Mesenchymal stem cell (in vitro differentiated cells and primary cell): ENCODE measurements at places on chromosomes 16 and 17.

GRCh38 chr16:667780-668518, at the start of gene RHOT2:
Gene RHOT2, plus strand, starts transcription at chr16:668132. Its CDS starts 68 bp downstream, at chr16:668200.
- peak; percentile 88 for DNase-seq

- DNase-seq = peak; percentile 22
Observed at GRCh38 chr17:9615486-9615885, 29.8 kb upstream of the USP43 start.

- DNase-seq = no peak
Observed at GRCh38 chr17:82890926-82891678, 51.3 kb upstream of the ZNF750 start.

GRCh38 chr17:49730785-49731434, 23.1 kb upstream of the SLC35B1 start:
- no peak for DNase-seq

DNA sequence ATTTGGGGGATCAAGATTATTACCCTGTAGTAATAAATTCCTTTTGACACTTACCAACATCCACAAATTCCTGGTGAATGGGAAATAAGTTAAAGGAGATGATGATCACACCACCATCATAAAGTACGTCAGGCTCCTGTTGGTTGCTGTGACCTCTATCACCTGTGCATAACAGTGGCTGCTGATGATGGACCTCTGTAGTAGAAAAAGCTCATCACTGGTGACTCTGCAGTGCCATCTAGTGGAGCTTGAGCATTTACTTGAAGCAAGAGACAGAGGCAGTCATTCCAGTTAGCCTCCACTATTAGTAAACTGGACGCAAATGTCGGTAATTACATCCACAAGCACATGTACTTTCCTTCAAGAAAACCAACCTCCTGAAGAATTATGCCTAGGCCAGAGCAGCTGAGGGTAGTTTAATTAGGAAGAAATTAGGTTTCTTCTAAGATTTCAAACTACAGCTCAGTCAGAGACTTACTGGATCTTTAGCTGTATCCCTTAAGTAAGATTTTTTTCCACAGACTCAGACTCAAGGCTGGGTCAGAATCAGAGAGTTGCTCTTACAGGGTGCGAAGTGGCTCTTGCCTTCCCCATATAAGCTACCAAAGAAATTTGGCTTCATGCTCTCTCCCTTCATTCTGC, 39.3 kb downstream of the CYB561 start:
- DNase-seq = peak; percentile 91

DNA sequence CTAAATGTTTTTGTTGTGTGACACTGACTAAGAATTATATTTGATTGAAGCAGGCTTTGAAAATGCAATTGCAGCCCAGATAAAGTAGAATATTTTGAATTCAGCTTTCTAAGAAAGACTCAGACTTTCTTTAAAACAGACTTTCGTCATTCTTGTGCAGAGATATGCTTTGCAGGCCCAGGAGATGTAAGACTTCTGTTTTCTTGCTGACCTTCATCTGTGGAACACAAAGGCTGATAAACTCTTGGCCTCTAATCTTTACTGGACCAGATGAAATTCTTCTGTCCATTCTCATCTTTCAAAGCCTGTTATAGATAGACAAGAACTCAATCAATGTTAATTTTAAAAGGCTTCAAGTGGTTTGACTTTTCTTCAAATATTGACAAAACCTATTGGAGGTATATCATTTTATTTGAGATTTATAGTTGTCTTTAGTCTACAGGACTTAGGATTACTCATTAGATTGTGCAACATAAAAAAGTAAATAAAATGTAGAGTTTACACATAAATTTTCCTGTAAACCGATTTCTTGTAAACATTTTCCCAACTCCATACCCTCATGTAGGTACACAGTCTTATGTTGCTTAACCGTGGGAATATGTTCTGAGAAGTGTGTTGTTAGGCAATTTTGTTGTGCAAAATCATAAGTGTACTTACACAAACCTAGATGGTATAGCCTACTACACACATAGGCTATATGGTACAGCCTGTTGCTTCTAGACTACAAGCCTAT, 94.2 kb downstream of the MAP2K4 start:
- DNase-seq = peak; percentile 71

GRCh38 chr16:79127766-79128165, 472.8 kb downstream of the MAF start:
- no peak for DNase-seq

GRCh38 chr16:75377729-75378386, 55.4 kb downstream of the CFDP1 start:
- peak; percentile 97 for DNase-seq

DNA sequence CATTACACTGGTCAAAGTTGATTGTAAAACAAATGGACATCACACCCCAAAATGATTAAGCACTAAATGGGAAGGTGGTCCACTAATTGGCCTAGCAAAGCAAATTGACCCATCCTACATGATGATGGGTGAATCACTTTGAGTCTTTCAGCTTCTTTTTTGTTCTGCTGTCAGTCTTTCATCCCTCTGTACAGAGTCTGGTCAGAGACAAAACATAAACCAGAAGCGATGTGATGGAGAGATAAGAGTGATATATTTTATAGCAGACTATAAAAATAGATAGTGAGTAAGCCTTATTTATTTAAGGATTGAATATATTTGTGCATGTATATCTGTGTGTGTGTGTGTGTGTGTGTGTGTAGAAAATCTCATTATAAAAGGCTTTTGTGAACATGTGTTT, 618.4 kb upstream of the SOX9 start:
- DNase-seq = peak; percentile 38

GRCh38 chr17:66412857-66413558, 110.6 kb downstream of the PRKCA start:
- DNase-seq = no peak

GRCh38 chr16:85873153-85873552, 25.8 kb upstream of the IRF8 start:
- no peak for DNase-seq

GRCh38 chr17:49576088-49576916, 631 bp downstream of the NXPH3 start:
- peak; percentile 40 for DNase-seq

GRCh38 chr16:68091380-68092261, 6.5 kb downstream of the NFATC3 start:
- DNase-seq = peak; percentile 41

DNA sequence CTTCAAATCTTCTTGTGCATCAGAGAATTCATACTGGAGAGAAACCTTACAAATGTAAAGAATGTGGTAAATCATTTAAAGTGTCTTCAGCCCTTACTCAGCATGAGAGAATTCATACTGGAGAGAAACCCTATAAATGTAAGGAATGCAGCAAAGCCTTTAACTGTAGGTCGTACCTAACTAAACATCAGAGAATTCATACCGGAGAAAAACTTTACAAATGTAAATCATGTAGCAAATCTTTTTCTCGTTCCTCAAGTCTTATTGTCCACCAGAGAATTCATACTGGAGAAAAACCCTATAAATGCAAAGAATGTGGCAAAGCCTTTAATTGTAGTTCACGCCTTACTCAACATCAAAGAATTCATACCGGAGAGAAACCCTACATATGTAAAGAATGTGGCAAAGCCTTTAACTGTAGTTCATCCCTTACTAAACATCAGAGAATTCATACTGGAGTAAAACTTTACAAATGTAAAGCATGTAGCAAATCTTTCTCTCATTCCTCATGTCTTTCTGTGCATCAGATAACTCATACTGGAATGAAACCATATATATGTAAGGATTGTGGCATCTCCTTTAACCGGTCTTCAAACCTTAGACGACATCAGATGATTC, 118.5 kb upstream of the ZNF267 start:
- DNase-seq = peak; percentile 4

- peak; percentile 56 for DNase-seq
Observed at GRCh38 chr16:15899538-15900100, 11.2 kb upstream of the CEP20 start.

DNA sequence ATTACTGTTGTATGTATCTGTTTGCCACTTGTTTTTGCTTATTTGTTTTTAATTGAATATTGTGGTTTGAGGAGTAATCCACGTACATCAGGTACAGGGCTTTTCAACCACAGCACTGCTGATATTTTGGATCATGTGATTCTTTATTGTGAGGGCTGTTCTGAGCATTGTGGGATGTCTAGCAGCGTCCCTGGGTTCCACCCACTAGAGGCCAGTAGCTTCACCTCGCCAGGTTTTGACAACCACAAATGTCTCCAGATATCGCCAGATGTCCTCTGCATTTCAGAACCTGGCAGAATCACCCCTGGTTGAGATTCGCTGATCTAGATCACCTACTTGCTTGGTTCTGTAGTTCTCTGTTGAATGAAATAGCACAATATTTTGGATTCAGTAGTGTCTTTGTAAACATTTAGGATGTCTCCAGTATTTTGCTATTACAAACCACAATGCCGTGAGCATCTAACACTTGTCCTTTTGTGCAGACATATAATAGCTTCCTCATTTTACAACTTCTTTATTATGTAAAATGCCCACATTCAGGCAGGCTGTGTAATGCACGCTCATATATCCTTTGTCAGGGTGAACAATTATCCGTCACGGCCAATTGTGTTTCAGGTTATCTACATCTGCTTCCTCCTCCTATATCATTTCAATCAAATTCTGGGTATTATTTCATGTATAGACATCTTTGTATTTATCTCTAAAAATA, 380.3 kb downstream of the SNX29 start:
- no peak for DNase-seq

DNA sequence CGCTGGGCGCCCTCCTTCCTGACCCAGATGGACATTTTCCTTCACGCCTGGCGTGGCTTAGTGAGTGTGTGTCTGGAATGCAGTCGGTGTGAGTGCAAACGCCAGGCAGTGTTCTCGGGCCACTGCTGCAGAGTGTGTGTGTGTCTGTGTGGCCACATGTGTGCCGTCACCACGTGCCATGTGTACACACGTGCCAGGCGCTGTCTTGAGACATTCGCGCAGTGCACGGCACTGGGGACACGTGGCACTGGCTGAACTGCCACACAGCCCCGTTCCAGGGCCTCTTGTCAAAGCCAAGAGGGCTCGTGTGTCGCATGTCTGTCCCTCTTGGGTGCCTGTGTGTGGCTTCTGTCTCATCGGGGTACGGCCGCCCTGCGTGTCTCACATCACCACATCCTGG, 28.8 kb downstream of the MAPK8IP3 start:
- DNase-seq = no peak

DNA sequence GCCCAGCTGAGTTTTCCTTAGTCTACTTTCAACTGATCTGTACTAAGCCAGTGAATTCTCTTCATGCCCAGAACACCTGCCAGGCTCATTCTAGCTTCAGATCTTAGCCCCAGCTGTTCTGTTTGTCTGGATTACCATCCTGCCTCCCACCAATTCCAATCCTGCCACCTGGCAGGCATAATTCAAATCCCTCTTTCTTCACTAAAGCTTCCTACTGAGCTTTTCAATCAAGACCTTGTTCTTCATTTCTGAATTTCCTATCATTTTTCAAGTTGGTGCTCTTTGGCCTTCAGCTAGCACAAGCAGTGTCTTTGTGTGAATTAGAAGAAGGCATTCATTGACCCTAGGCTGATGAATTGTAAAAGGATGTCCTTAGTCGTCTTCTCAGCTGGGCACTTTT, 357.6 kb downstream of the UTP18 start:
- DNase-seq = no peak

DNA sequence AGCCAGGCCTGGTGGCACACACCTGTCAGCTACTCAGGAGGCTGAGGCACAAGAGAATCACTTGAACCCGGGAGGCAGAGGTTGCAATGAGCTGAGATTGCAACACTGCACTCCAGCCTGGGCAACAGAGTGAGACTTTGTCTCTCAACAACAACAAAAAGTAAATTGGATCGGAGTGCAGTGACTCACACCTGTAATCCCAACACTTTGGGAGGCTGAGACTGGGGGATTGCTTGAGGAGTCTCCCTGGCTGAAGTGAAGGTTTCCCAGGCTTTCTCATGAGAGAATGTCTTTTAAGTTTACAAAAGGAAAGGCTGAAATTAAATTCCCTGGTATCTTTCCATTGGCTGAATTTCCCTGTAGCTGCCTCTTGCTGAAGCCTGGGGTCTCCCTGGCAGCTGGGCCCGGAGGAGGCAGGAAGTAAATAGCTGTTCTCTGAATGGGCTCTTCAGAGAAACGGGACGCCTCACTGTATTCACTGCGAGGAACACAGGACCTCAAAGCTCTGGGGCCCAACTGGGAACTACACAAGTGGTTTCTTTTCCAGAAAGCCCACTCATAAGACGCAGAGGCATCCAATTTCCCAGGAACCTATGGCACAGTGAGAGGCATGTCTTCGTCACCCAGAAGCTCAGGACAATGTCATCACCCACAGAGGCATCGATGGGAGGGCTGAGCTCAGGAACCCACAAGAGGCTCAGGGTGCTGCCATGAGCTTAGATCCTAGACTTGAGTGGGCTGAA, 77.4 kb upstream of the SMURF2 start:
- DNase-seq = peak; percentile 95

GRCh38 chr16:14529010-14529669, 100.9 kb downstream of the PARN start:
- DNase-seq = peak; percentile 86

GRCh38 chr16:26108836-26109505, 417.2 kb downstream of the HS3ST4 start:
- DNase-seq = no peak

GRCh38 chr16:67236563-67237395, 9.8 kb downstream of the TMEM208 start:
- DNase-seq = peak; percentile 64

DNA sequence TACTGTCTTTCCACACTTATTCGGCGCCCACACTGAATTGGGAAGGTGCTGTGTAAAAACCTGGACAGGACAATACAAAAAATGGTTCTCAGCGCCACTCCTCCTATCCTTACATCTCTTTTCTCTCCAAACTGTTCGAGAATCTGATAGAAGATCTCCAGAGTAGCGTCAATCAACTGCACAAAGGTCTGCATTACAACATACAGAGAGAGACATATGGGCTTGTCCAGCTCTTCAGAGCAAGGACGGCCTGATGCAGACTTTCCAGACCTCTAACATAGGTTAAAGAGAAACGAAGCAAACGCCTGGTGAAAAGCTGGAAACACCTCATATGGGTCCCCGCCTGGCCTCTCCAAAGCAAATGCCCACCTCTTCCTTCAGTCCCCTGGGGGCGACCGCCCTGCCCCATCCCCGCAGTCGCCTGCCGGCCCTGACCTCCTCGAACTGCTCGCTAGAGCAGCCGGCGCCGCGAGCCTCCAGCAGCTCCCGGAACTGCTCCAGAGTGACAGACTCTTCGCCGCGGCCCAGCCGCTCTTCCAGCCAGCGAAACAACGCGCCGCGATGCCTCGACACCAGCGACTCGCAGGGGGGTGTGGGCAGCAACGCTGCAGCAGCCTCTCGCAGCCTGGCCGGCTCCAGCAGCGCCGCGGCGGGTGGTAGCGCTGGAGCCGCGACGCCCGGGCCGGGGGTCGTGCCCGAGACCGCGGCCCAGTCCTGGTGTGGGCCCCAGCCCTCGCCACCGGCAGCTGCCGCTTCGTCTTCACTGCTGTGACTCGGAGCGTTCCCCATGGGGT, 526 bp downstream of the ZZEF1 start:
- DNase-seq = peak; percentile 56
